ENCODE measurements at places on chromosomes 3 and 15. TPM values are rescaled to one million over a fixed set of nuclear protein-coding genes. Genes with fewer than 3 reads are reported as not detected.

GRCh38 chr3:45958321-45958791 is 15.1 kb downstream of the CXCR6 start:
- DNase-seq = peak; percentile 30

IL1RAP gene
- 13.2 TPM for total RNA-seq

- no peak for DNase-seq
These were observed 42.9 kb downstream of the CHDH start for GRCh38 chr3:53803124-53803815.

GRCh38 chr3:27861046-27862036 is 139.2 kb upstream of the EOMES start:
- DNase-seq = no peak

GRCh38 chr3:143224716-143225115 is 105.1 kb downstream of the CHST2 start:
- no peak for DNase-seq

- no peak for DNase-seq
These were observed 25.2 kb downstream of the TSC22D2 start for GRCh38 chr3:150433347-150433746.

DNA sequence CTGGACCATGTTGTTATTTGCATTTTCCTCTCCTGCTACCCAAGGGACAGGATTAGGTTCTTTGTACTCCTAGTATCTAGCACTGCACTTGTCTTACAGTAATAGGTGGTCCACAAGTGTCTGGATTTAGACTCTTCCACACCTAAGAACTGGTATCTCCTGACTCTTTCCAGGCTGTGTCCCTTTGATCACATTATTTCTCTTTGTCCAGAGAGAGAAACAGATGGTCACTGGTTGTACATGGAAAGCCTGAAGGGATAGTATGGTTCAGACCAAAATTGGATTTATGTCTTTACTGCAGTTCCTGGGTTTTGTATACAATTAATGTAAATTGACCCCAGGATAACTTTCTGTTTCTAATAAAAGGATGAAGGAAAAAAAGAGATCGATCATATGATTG is 64.0 kb downstream of the PDE8A start:
- no peak for DNase-seq

GRCh38 chr3:127167315-127168043 is 25.5 kb upstream of the PRR23E start:
- DNase-seq = no peak

- DNase-seq = no peak
These were observed 313.4 kb upstream of the SATB1 start for GRCh38 chr3:18738393-18739098.

PPP1R14D gene
- not detected for total RNA-seq

CNTN3 gene
- total RNA-seq = 1.6 TPM

DNA sequence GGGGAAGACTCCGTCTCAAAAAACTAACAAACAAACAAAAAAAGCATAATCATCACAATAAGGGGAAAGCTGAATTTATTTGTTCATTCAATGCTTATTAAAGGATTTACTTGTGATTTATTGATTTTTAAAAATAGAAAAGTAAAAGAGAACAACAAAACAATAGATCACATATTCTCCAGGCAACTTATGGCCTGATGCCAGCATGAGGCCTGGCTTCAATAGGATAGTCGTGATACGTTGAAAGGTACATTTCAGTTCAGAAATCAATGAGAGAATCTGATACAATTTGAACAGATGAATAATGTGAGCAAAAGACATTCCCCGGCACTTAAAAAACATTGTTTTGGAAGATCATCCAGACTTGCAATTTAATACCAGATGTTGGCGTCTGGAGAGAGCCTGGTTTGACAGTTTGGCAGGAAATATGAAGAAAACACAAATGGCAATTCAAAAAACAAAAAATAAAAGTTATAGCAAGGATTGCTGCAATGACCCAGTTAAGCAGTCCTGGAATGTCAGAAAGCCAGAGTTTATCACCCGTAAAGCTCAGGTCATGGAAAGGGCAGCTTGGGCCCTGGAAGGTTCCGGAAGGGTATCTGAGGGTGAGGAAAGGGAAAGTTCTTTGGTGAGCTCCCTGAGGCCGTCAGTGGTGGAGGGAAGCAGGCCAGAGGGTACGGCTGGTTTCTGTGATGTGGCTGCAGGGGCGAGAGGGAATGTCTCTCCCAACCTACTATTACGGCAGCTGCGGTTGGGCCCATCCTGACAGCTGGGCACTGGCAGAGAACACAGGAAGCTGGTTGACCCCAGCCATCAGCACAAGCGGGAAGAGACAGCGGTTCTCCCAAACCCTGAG is 230.2 kb upstream of the HES1 start:
- peak; percentile 87 for DNase-seq

DNA sequence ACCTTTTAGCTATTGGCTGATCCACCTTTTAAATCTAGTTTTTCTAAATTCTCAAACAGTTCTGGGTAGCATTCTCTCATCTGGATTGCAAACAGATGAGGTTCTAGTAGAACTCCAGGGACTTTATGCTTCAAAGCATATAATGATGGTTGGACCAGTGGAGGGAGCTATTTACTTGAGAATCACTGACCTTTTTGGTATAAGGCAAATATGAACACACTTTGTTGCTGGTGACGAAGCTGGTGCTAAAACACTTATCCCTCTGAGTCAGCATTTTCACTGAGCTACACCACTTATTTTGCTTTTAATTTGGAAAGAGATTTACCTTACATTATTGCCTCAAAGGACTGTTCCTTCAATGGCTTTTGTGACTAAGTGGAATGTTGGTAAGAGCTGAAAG is 58.6 kb upstream of the SLITRK3 start:
- peak; percentile 1 for DNase-seq

DNA sequence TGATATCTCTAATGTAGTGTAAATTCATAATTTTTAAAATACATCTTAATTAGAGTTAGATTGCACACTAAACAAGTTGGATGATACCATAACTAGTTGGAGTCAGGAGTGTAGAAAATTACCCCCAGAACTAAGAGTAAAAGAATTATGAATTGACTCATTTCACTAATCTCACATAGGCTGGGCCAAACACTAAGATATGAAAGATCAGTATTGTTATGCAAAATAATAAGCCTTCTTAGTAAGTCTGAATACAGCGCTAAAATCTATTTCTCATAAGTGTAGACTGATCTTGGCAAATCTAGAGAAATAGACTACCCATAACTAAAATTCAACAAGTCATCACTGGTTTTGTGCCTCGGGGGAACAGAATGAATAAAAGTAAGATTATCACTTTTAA is 979.0 kb downstream of the ROBO1 start:
- no peak for DNase-seq

TMEM43 gene
- total RNA-seq = 98.9 TPM

DNA sequence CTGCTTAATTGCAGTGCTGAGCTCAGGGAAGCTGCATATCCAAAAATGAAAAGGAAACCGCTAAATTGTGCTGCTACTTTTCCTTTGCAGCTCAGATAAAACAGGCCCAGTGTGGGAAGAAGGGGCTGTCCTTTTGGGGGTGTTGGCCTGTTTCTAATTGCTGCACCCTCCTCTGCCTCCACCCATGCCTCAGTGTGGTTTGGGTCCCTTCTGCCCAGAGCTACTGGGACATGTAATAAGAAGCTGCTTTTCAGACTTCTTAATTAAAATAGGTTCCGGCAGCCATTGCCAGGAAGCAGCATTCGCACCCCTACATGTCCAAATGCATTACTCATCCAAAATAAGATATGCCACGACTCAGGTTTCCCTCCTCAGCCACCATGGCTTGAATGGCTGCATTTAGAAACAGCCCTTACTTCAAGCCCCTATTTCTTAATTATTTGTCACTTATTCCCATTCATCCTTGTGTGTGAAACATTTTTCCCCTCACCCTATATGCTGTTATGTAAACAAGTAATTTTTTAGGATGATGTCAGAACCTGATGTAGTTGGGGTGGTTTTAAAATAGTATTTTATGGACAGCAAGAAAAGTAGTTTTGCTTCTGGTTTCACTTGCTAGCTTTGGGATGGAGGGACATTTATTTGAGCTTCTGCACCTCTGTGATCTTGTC is 235.9 kb upstream of the CTDSPL start:
- no peak for DNase-seq

GRCh38 chr3:72664184-72664975 is 183.9 kb downstream of the SHQ1 start:
- no peak for DNase-seq

DNA sequence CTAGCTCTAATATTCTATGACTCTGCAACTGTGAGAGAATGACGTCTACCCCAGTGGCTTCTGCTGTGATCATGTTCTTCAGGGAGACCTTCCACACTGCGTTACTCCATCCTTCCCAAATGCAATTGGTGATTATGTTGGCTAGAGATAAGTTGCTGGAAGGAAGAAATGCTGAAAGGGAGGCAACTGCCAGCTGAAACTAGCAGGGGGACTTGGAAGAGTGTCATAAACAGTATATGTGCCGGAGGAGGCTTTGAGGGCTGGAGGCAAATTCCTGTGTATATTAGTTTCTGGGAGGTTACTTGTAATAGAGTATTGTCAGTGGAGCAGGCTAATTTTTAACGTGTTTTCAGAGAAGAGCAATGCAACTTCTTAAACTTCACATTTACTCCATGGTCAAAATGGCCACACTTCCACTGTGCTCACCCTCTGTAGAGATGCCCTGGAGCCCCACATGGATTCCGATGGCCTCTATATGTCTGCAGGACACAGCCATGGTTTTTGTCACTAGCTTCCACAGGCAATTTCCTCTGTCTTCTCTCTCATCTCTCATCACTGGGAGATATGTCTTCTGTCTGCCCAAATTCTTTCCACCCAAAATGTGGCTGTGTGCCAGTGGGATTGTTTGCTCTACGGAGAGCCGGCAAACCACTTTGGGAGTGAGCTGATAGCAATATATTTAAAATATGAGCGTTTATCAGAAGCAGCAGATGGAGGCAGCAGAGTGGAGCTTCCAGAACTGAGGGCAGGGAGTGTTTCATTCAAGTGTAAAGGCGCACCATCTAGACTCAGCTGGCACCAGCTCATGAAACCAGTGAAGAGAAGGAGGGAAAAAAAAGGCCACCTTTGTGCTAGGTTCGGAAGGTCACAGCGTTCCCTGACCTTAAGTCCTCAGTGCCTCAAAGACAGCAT is 13.3 kb upstream of the CD47 start:
- peak; percentile 58 for DNase-seq

CELSR3 gene
- 1.7 TPM for total RNA-seq

DNA sequence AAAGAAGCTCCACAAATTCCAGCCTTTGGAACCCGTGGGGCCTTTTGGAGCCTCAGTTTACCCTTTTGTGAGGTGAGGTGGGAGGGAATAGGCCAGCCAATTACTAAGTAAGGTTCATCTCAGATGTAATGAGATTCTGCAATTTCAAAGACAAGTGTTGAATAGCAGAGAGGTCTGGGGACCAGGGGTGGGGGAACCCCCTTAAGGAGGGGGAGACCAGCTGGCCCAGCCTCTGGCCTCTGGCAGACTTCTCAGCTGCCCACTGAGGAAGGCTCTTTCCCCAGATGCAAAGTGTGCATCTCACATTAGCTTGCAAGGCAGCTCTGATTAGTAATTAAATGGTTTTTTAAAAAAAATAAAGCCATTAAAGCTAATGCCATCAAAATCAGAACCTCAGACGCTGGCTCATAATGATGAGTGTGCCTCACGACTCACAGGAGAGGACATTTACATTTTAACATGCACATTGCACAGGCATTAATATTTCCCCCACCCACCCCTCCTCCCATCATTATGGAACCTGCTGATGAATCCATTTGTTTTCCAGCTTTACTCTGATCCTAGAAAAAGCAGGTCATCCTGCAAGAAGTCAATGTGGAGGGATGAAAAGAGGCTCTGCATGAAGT is 176.7 kb upstream of the TLE3 start:
- no peak for DNase-seq

KBTBD13 gene
- total RNA-seq = not detected

ZNF717 gene
- 13.5 TPM for total RNA-seq

GRCh38 chr15:79494384-79494909 is 62.3 kb downstream of the MINAR1 start:
- DNase-seq = no peak
